Right lobe of liver (tissue), 6 donors: ENCODE measurements at places on chromosomes 1 and 21. TPM values are rescaled to one million over a fixed set of nuclear protein-coding genes. Genes with fewer than 3 reads are reported as not detected.

DNA sequence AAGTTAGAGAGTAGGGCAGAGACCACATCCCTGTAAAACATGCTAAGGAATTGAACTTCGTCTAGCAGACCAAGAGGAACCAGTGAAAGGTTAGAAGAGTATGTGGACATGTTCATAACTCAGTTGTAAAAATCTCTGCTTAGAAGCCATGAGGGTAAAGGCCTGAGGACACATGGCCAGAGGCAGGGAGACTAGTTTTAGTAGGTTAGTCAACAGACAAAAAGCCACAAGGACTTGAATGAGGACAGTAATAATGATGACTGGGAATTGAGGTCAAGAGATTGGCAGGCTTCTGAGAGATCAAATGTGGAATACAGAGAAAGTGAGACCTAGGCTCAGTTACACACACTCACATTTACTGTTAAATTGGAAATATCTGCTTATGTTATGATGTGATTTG, 205.5 kb upstream of the HOOK1 start:
- no peak for DNase-seq

- DNase-seq: no peak
Measured at GRCh38 chr1:66395202-66396061, 138.5 kb upstream of the SGIP1 start.

Gene PRAMEF26
- total RNA-seq: not detected

DNA sequence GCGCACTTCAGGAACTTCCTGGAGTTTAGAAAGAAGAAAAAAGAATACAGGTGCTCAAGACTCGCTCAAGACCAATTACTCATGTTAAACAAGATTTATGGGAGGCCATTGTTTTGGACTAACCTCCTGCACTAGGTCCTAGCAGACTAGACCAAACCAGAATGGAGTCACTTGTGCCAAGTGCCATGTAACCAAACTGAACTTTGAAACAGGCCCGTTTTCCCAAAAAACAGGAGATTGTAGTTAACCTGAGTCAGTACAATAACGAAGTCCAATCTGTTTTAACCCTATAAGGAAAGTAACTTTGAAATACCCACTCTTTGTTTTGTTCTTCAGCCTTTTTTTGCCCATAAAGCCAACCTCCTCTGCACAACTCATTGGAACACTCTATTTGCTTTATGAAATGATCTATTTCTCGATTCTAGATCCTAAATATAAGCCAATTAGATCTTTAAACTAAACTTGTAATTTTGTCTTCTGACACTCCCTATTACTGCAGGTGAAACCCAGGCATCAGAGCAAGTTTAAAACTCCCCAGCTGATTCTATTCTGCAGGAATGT, 695 bp upstream of the NTPCR start:
- DNase-seq: no peak

DNA sequence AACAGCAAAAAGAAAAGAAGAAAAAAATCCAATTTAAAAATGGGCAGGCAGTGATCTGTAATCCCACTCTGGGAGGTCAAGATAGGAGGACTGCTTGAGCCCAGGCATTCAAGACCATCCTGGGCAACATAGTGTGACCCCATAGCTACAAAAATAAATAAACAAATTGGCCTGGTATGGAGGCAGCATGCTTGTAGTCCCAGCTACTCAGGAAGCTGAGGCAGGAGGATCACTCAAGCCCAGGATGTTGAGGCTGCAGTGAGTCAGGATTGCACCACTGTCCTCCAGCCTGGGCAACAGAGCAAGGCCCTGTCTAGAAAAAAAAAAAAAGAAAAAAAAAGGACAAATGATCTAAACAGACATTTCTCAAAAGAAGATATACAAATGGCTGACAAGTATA, 99.6 kb downstream of the EIF4G3 start:
- no peak for DNase-seq

DNA sequence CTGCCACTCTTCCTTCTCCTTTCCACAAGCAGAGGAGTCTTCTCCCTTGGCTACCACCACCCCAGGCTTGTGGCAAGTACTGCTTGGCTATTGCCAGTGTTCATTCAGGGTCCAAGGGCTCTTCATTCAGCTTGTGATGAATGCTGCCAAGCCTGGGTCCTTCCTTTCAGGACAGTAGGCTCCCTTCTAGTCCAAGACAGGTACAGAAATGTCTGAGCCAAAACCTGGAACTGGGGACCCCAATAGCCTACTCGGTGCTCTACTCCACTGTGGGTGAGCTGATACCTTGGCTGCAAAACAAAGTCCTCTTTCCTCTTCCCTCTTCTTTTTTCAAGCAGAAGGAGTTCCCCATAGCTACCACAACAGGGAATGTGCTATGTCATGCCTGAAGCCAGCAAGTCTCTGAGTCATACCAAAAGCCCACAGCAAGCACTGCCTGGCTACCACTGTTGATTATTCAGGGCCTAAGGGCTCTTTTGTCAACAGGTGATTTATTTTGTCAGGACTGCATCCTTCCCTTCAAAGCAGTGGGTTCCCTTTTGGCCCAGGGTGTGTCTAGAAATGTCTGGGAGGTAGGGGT, 268.9 kb downstream of the HHAT start:
- no peak for DNase-seq

GRCh38 chr1:93878501-93878888, 511 bp downstream of the DNTTIP2 start:
- peak; percentile 65 for DNase-seq

GRCh38 chr1:31306278-31306677, 9.4 kb downstream of the ZCCHC17 start:
- DNase-seq: no peak

DNA sequence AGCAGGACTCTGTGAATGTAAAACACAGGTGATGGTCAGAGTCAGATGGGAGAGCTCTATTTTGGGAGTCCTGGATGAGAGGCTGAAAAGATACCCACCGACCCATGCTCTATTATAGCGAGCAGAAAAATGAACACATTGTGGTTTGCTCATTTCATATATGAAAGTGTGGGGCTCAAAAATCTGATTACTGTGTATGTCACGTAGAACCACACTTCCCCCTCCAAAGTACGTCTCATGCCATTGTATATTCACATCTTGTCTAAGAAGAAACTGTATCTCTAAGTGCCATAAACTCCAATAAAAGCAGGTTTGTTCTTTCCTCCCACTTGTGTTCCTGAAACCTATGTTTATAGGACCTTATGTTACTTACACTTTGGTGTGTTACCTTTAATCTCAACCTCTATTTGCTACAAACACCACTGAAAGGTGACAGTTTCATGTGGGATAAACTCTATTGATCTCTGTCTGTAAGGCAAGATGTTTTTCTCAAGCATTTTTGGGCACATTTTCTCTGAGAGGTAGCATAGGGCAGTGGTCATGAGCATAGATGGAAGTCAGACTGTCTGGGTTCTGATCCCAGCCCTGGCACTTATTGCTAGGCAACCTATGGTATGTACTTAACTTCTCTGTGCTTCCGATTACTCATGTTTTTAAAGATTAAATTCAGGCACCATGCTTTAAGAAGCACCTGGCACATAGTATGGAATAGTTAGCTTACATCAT, 214.4 kb downstream of the ST6GALNAC3 start:
- no peak for DNase-seq

DNA sequence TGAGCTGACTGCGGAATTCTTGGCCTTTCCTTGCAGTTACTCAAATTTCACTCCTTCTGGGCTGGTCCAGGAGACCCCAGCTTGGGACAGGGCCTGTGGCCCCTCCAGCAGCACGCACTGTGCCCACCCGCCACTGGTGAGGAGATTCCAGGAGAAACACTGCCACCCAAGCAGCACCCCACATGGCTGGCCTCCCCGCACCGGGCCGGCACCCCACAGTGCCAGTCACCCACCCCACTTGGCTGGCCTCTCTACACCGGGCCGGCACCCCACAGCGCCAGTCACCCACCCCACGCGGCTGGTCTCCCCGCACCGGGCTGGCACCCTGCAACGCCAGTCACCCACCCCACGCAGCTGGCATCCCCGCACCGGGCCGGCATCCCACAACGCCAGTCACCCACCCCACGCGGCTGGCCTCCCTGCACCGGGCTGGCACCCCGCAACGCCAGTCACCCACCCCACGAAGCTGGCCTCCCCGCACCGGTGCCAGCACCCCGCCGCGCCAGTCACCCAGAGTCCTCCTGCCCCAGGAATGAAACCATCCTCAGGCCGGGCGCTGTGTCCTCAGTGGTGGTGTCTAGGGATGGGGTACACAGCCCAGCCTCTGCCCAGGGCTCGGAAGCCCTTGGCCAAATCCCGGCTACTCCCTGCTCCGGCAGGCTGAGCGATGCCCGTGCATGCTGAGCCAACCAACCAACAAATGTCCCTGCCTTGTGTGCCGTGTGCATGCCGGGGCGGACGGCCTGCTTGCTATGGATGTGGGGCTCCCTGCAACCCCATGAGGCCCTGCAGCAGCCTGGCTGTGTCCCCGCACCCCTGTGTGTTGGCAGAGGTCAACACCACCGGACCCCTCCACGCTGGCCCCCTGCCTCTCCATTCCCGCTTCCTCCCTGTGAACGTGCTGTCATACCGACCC, 38.6 kb upstream of the TSPEAR start:
- DNase-seq: no peak
